IPS DF 6.9 (cell line): ENCODE measurements at places on chromosomes 13 and 19.
A peak's percentile ranks its signal among the peaks of the same experiment; 100 is the strongest.

DNA sequence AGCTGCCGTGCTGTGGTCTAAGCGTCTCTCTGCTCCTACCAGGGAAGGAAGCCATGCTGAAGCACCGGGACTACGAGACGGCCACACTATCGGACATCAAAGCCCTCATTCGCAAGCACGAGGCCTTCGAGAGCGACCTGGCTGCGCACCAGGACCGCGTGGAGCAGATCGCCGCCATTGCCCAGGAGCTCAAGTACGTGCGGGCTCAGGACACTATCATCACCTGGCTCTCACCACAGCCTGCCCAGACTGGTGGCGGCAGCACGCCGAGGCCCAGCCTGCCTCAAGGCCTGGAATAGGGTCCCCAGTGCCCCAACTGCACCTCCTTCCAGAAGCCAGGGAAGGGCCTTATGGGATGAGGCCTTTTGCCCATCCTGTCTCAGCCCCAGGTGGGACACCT, 22.8 kb downstream of the CAPN12 start:
- H3K27ac ChIP-seq: no peak overlapping the region
- H3K4me3 ChIP-seq: no peak overlapping the region
- no peaks in the 10 kb centered on the region for H3K27me3 ChIP-seq
- H3K4me1 ChIP-seq: no peaks in the 10 kb centered on the region
- no peak for DNase-seq

- H3K27ac ChIP-seq: no peak overlapping the region
- H3K4me3 ChIP-seq: peak overlapping the region; percentile 58; the same call in 1 of the 2 replicates
- peaks cover 3% of the 10 kb centered on the region; the same call in 1 of the 2 replicates for H3K36me3 ChIP-seq
These were observed 1.7 kb downstream of the SPRED3 start for GRCh38 chr19:38389957-38390924.

DNA sequence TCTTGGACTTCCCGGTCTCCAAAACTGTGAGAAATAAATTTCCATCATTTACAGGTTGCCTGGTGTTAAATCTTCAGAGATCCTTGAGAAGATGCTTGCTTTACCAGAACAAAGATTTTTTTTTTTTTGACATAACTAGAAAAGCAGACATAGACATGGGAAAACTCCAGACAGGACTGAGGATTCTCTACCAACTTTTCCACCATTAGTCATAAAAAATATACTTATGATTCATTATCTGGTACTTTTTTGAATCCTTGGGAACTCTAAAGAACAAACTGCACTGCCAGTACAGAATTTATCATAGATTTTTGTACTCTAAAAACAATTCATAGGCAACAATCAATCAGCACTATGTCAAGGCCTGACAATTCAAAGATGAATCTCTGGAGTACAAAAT, 487.6 kb downstream of the EFNB2 start:
- H3K4me3 ChIP-seq: no peak overlapping the region
- no peak for DNase-seq
- H3K36me3 ChIP-seq: no peaks in the 10 kb centered on the region

GRCh38 chr13:94515374-94515773, 35.9 kb upstream of the DCT start:
- DNase-seq: no peak
- no peaks in the 10 kb centered on the region for H3K36me3 ChIP-seq
- no peak overlapping the region for H3K27ac ChIP-seq

DNA sequence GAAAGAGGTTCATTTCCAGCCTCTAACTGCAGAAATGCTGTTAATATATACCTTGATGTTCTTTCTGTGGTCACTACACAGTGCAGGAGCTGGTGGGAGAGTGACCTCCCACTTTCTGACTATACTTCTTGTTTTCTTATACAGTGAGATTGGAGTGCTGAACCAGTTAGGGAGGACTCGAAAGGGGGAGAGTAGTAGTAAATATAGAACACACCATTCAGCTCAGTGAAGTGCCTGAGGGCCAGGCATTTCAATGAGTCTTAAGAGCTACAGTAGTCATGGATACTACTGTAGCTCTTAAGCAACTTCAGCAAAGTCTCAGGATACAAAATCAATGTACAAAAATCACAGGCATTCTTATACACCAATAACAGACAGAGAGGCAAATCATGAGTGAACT, 372.9 kb downstream of the MTUS2 start:
- H3K4me3 ChIP-seq: no peak overlapping the region
- DNase-seq: no peak
- H3K36me3 ChIP-seq: no peaks in the 10 kb centered on the region
- no peaks in the 10 kb centered on the region for H3K27me3 ChIP-seq
- H3K4me1 ChIP-seq: no peaks in the 10 kb centered on the region
- H3K27ac ChIP-seq: no peak overlapping the region

DNA sequence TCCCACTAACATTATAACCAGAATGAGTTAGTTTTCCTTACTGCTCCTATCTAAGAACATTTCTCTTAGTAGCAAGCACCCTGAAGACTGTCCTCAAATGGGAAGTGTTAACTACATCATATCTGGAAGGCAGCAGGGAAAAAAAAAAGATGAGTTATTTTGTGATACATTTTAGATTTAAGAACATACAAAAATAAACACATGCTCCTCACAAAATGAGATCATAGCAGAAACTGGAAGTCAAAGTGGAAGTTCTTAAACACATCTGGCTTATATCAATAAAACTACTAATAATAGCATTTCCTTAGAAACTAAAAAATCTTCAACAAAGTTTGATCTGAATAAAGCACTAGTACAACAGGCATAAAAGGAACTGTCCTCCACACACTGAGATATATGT, 70.4 kb downstream of the SLITRK6 start:
- H3K4me1 ChIP-seq: no peaks in the 10 kb centered on the region
- no peak overlapping the region for H3K27ac ChIP-seq
- no peak for DNase-seq
- no peaks in the 10 kb centered on the region for H3K36me3 ChIP-seq

- no peak for DNase-seq
- peaks cover 1% of the 10 kb centered on the region; the same call in 1 of the 2 replicates for H3K4me1 ChIP-seq
- no peaks in the 10 kb centered on the region for H3K36me3 ChIP-seq
- no peak overlapping the region for H3K27ac ChIP-seq
- no peaks in the 10 kb centered on the region for H3K27me3 ChIP-seq
These were observed 329.8 kb downstream of the MYO16 start for GRCh38 chr13:108959234-108959633.

- no peak for DNase-seq
- no peaks in the 10 kb centered on the region for H3K27me3 ChIP-seq
- 0 out of 2 replicates have a peak, but pooled peaks cover 3% of the 10 kb centered on the region for H3K36me3 ChIP-seq
- no peaks in the 10 kb centered on the region for H3K4me1 ChIP-seq
- H3K4me3 ChIP-seq: no peak overlapping the region
These were observed 29.0 kb downstream of the CKM start for GRCh38 chr19:45293682-45294081.

DNA sequence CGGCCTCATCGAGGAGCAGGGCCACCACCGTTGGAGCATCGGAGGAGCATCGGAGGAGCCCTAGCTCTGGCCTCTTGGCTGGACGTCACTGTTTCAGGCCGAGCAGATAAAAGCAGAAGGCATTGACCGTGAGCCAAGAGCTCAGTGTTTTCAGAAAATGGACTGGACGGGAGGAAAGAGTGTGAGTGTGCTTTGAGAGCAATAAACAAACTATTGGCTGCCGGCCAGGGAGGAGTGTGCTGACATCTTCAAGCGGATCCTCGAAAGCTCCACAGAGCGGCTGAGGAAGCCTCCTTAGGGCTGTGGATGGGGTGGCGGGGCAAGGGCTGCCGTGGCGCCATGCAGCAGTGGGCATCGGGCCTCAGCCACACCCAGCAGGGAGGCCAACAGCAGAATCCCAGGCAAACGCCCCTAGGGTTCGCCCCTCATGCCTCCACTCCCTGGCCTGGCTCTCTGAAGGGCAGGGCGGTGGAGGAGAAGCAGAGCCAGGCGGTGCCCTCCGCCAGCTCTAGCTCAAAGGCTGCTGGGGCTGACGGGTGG, 41.8 kb downstream of the IRS2 start:
- no peak for DNase-seq
- H3K27ac ChIP-seq: no peak overlapping the region
- H3K4me3 ChIP-seq: no peak overlapping the region

DNA sequence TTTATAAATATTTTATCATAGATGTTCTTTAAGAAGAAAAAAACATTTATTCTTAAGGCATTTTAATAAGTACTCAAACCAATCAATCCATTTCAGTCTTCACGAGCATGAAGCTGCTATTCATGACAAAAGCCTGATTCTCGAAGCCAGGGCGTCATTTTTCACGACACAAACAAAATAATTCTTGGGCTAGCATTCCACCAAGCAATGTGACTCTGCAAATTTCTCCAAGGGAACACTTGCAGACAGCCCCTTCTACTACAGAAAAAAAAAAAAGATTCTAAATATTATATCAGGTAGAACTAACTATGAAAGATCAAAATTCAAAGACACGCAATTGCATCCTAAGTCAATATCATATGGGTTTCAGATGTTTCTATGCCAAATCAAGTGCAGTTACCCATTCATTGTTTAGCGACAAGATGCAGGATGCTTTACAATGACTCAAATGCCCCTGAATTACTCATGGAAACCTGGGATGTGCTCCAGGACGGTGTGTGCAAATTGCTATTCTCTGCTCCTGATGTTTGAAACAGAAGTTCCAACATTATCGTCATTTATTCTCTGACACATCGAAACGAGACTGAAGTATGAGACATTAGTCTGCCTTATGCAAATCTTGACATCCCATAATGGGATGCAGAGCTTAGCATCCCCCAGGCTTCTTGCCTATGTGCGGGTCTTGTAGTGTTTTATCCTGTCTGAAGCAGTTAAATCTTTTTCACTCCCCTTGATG, 517.7 kb downstream of the MYO16 start:
- no peaks in the 10 kb centered on the region for H3K36me3 ChIP-seq
- H3K4me1 ChIP-seq: no peaks in the 10 kb centered on the region
- H3K4me3 ChIP-seq: no peak overlapping the region

- H3K36me3 ChIP-seq: no peaks in the 10 kb centered on the region
- no peak overlapping the region for H3K4me3 ChIP-seq
- H3K27ac ChIP-seq: no peak overlapping the region
These were observed 2.3 kb downstream of the GAMT start for GRCh38 chr19:1399079-1399478.

DNA sequence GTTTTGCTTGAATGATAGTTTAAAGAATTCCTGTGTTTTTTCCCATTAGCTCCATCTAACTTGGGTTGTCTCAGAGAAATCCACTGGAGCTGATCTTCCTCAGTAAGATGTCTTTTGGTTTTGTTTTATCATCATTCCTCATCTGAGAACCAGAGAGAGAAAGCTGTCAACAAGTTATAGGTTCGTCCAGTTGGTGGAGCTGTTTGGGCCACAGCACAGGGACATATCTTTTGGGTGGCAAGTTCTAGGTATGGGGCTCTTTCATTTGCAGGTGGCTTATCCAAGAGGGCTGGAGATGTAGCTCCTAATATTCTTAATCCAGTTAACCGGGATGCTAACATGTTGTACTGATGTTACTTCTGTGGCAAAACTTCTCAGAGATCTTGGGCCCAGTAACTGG, 174.2 kb downstream of the KCNRG start:
- no peak overlapping the region for H3K4me3 ChIP-seq
- DNase-seq: no peak
- no peaks in the 10 kb centered on the region for H3K36me3 ChIP-seq
- no peaks in the 10 kb centered on the region for H3K27me3 ChIP-seq

DNA sequence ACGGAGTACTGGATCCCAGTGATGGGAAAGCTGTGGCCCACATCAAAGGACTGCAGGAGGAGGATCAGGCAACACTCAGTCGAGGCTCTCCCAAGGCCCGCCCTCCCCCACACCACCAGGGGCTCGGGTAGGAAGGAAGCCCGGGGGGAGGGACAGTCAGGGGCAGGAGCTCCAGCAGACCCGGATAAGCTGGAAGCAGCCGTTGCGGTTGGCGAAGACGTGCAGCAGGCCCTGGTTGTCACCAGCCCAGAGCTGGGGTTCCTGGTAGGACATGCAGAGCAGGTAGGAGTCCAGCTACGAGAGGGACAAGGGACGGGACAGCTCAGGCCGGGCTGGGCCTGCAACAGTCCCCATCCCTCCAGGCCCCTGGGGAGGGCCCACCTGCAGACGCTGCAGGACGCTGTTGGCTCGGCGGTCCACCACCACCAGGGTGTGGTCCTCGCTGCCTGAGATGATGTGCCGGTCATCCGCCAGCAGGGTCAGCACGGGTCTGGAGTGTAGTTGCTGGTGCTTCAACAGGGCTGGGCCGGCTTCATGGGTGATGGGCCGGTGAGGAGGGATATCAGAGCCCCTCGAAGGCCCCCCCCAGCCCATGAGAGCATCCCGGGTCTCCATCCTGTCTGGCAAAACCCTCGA, 1.9 kb downstream of the GNG14 start:
- no peak overlapping the region for H3K4me3 ChIP-seq
- no peak overlapping the region for H3K27ac ChIP-seq
- DNase-seq: no peak
- H3K4me1 ChIP-seq: no peaks in the 10 kb centered on the region

DNA sequence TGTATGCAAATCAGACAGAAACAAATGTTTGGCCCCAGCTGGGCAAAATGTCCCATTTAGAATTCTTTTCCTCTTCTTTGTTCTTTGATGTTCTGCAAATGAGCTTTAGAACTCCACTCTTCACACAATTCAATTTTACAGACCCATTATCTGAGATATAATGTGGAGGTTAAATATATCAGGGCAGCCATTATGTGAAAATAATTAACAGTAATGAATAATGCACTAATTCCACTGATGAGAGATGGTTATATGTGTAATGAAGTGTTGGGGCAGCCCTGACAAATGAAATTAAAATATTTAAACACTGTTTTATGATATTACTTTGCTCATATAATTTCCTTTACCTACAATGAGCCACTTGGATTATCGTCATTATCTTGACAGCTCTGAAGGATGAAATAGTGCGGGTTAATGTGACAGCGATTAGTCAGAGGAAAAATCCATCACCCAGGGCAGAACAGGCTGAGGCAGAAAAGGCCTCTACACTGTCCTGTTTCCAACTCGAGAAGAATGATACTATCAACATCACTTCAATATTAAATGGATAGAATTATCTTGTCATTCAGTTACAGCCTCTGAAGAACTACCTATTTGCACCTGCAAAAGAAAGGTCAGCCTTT, 321.1 kb downstream of the RBM26 start:
- no peaks in the 10 kb centered on the region for H3K4me1 ChIP-seq
- no peak for DNase-seq
- no peak overlapping the region for H3K4me3 ChIP-seq

DNA sequence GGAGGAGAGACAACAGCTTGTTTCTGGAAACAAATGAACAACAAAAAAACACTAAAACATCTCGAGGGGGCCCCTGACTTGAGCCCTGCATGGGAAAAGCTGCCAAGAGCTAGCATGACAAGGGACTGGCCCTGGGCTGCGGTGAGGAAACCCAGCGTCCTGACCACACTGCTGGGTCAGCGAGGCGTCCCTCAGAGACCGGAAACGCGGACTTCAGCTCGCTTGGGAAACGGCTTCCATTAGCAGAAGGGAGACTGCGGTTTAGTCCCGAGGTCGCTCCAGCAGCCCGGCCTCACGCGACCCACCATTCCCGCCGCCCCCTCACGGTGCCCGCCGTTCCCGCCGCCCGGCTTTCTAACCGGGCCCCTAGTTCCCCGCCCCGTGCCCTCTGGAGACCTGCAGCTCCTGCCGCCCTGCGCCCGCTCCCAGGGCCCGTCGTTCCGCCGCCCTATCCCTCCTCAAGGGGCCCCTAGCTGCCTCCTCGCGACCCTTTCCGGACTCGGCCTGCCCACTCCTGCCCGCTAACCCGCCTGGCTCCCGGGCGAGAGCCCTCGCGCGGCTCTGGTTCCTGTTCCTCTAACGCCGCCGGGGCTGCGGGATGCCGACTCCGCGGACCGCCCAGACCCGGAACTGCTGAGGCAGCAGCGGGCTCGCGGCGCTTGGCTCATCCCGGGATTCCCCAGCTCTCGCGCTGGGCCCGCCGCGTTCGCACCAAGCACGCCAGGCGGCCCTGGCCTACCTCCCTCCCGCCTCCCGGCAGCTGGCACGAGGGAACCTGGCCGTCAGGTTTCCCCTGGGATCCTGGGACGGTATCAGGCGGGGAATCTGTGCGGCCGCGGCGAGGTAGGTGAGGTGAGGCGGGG, at the start of gene CCDC122:
Gene CCDC122, minus strand, starts transcription at position 849 of the 863 bp plus-strand sequence. CDS start 10,364 bp downstream, outside the sequence.
- H3K4me1 ChIP-seq: no peaks in the 10 kb centered on the region
- no peaks in the 10 kb centered on the region; the same call in 1 of the 2 replicates for H3K27me3 ChIP-seq
- H3K36me3 ChIP-seq: no peaks in the 10 kb centered on the region
- no peak within 1 kb of the TSS for H3K27ac ChIP-seq
